ENCODE measurements at places on chromosomes 4 and X.

DNA sequence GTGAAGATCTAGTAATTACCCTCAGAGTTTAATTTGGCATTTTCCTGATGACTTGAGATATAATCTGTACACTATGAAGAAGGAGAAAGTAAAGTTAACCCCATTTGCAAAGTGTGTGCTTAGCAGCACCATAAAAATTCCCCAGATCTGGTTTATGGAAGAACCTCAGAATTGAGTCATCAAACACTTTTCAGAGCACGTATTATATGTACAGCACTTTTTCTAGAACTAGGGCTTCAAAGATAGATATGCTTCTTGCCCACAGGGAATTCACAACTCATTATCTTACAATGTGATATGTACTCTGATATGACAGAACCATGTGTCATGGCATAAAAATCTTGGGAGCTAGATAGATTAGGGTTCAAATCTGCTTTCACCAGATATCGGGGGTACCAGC is 150.9 kb downstream of the SLC10A7 start:
- no peak for DNase-seq

DNA sequence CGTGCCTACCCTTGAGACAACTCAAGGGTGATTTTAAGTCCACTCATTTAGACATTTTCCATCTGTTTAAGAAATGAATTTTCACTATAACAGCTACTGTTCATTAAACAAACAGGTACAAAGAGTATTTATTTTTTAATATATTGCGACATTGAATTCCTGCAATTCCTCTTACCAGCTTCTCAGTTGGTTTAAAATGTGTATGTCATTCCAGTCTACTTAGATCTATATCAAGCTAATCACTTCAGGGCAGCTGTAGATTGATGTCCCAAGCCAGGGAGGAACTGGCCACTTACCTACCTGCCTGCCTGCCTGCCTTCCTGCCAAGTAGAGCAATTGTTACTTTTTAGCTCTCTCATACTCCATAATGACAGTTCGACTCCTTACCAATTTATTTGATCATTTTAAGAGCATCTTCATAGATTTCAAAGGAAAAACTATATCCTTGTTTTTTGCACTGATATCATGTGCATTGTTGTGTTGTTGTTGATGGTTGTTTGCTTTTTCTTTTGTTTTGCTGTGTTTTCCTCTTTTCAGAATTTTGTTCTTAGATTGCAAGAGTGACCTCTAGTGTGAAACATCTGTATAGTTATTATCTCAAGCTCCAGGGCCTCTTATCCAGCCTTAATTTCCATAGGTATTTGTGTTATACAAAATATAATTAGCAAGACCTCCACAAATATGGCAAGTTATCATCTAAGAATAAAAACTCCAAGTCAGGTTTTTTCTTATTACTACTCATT is 120.9 kb upstream of the NRK start:
- DNase-seq = no peak

- DNase-seq = no peak
These were observed 134.1 kb upstream of the MAP3K15 start for GRCh38 chrX:19649226-19649995.

DNA sequence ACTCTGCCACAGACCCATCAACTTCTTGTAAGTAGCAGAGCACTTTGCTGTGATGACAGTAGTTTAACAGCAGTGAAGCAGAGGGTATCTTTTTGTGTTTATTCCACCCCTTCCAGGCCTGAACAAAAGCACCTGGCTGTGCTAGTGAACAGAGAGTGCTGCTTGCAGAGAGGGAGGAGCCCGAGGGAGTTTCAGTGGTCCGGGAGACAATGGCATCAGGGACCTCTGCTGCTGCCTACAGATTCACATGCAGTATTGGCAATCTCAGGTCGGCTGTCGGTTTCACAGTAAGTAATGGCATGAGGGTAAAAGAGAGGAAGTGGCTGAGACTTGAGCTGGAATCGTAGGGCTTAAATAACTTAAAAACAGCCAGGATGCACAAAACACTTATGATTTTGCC is 755.8 kb downstream of the RPA4 start:
- DNase-seq = no peak

GRCh38 chr4:10096201-10096977 is 20.2 kb downstream of the WDR1 start:
- DNase-seq = peak; percentile 56

GRCh38 chrX:105017641-105018040 is 202.9 kb downstream of the TEX13A start:
- no peak for DNase-seq
